ENCODE measurements at places on chromosomes 16 and 17. TPM values are rescaled to one million over a fixed set of nuclear protein-coding genes. Genes with fewer than 3 reads are reported as not detected.

GRCh38 chr16:73124097-73124652, 76.2 kb upstream of the ZFHX3 start:
- no peak overlapping the region for H3K4me3 ChIP-seq
- H3K4me1 ChIP-seq, result peaks cover 9% of the 10 kb centered on the region
- H3K36me3 ChIP-seq, result no peaks in the 10 kb centered on the region
- DNase-seq, result no peak
- no peak overlapping the region for H3K27ac ChIP-seq

DNA sequence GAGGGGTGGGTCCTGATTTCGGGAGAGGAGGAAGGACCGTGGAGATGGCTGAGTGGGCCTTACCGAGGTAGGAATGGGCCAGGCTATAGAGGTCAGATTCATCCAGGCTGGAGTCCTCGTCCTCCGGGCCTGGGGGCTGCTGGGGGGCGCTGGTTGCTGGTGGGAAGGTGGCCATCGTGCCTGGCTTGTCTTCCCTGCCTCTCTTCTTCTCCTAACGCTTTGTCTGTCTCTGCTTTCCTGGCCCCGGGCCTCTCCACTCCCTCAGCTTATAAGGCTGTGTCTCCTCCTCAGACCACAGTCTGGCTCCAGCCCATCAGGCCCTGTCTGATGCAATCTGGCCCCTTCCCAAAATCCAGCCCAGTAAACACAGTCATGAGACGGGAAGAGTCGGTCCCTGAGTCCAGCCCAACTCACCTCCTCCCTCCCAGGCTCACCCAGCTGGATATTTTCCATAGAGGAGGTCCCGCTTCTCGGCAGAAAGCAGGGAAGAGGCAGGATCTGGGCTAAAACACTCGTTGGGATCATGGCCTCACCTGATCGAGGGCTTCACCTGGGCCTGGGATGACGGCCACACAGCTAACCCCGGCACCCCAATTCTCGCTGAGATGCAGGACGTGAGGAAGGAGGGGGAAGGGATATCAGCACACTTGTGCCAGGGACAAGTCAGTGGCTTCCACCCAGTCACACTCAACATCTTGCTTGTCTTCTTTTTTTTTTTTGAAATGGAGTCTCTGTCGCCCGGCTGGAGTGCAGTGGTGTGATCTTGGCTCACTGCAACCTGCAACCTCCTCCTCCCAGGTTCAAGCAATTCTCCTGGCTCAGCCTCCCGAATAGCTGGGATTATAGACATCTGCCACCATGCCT, at the start of gene NUPR1:
TSS of gene NUPR1 (minus strand) at position 242 of the 864 bp plus-strand sequence. CDS start at position 175, 67 bp downstream.
- DNase-seq, result no peak
- peak within 1 kb of the TSS; percentile 22 for H3K27ac ChIP-seq
- H3K4me1 ChIP-seq, result peaks cover 20% of the 10 kb centered on the region
- H3K36me3 ChIP-seq, result no peaks in the 10 kb centered on the region

- peaks cover 8% of the 10 kb centered on the region for H3K4me1 ChIP-seq
- no peak overlapping the region for H3K27ac ChIP-seq
- H3K4me3 ChIP-seq, result no peak overlapping the region
- DNase-seq, result no peak
- peaks cover 24% of the 10 kb centered on the region for H3K27me3 ChIP-seq
These were observed 31.8 kb downstream of the CD300LF start for GRCh38 chr17:74680941-74681340.

- H3K36me3 ChIP-seq, result peaks cover 3% of the 10 kb centered on the region
- H3K4me3 ChIP-seq, result no peak overlapping the region
- peaks cover 32% of the 10 kb centered on the region for H3K4me1 ChIP-seq
- no peak for DNase-seq
- H3K27me3 ChIP-seq, result no peaks in the 10 kb centered on the region
These were observed 11.5 kb downstream of the UBALD2 start for GRCh38 chr17:76276461-76277299.

- H3K36me3 ChIP-seq, result peaks cover 37% of the 10 kb centered on the region
- no peak for DNase-seq
These were observed 29.9 kb upstream of the CLEC18B start for GRCh38 chr16:74450967-74451760.

DNA sequence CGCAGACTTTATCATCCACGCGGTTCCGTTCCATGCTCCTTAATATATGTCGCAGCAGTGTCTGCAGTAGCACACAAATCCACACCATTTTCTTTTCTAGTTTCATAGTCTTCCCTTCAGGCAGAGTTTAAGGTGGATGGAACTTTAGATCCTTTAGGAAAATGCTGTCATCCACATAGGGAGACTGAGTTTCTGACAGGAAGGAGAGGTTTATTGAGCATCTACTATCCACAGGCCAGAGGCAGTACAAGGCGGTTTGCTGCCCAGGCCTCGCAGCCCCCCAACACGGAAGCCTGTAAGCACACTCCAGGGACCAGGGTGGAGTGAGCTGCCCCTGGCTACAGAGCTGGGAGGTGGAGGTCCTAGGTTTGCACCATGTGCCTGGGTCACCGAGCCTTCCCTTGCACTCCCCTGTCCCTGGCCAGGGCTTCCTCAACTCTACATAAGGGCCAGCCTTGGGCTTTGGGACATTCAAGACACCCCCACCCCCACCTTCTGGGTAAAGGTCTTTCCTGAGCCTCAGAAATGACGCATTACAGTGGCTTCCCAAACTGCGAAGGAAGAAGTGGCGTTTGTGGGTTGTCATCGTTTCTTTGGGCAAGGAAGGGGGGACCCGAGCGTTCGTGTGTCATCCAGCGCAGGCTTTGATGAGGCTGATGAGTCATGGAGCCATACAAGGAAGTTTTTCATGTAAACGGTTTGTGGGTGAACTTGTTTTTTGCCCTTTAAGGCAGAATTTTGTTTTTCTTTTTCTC, 146.5 kb upstream of the PLCG2 start:
- H3K4me3 ChIP-seq, result peak overlapping the region; percentile 70
- no peaks in the 10 kb centered on the region for H3K27me3 ChIP-seq
- peak overlapping the region; percentile 89 for H3K27ac ChIP-seq
- peaks cover 4% of the 10 kb centered on the region for H3K36me3 ChIP-seq
- peaks cover 52% of the 10 kb centered on the region for H3K4me1 ChIP-seq

GRCh38 chr17:34706029-34706428, 126.6 kb downstream of the TMEM132E start:
- no peaks in the 10 kb centered on the region for H3K4me1 ChIP-seq
- H3K27me3 ChIP-seq, result peaks cover 2% of the 10 kb centered on the region
- no peaks in the 10 kb centered on the region for H3K36me3 ChIP-seq
- H3K27ac ChIP-seq, result no peak overlapping the region
- H3K4me3 ChIP-seq, result no peak overlapping the region
- DNase-seq, result peak; percentile 40

GRCh38 chr17:41163828-41164227, 3.3 kb upstream of the KRTAP4-4 start:
- no peaks in the 10 kb centered on the region for H3K36me3 ChIP-seq
- H3K27me3 ChIP-seq, result no peaks in the 10 kb centered on the region
- H3K4me1 ChIP-seq, result no peaks in the 10 kb centered on the region
- H3K27ac ChIP-seq, result no peak overlapping the region
- no peak for DNase-seq
- no peak overlapping the region for H3K4me3 ChIP-seq

GRCh38 chr17:43877031-43877430, 30.1 kb downstream of the CD300LG start:
- H3K4me3 ChIP-seq, result no peak overlapping the region
- no peaks in the 10 kb centered on the region for H3K36me3 ChIP-seq
- H3K4me1 ChIP-seq, result peaks cover 2% of the 10 kb centered on the region

DNA sequence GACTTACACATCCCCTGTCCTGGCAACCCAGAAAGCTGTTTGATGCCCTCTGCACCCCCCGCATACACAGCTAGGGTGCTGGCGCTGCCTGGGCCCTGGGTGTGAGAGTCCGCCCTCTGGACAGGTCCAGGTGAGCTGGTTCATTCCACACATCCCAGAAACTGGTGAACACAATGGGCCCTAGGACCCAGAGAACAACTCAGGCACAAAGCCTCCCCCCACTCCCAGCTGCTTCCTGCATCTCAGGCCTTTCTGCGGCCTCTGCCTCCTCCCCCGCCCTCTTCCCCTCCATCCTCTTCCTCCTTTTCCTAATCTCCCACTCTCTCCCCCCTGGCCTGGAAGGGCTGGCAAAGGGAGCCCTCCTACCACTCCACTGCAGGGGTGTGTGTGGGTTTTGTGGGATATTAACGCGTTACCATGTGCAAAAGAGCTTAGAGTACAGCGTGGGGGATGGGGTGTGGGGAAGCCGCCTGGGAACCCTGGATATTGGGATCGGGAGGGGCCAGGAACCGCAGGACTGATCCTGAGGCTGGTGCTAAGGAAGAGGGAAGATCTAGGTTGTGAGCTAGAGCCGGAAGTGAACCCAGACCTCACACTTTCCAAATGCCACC, 1.6 kb upstream of the PPP1R9B start:
- no peaks in the 10 kb centered on the region for H3K27me3 ChIP-seq
- peaks cover 12% of the 10 kb centered on the region for H3K36me3 ChIP-seq
- H3K4me1 ChIP-seq, result peaks cover 31% of the 10 kb centered on the region
- DNase-seq, result peak; percentile 75
- H3K27ac ChIP-seq, result peak overlapping the region; percentile 97
- peak overlapping the region; percentile 93 for H3K4me3 ChIP-seq

DNA sequence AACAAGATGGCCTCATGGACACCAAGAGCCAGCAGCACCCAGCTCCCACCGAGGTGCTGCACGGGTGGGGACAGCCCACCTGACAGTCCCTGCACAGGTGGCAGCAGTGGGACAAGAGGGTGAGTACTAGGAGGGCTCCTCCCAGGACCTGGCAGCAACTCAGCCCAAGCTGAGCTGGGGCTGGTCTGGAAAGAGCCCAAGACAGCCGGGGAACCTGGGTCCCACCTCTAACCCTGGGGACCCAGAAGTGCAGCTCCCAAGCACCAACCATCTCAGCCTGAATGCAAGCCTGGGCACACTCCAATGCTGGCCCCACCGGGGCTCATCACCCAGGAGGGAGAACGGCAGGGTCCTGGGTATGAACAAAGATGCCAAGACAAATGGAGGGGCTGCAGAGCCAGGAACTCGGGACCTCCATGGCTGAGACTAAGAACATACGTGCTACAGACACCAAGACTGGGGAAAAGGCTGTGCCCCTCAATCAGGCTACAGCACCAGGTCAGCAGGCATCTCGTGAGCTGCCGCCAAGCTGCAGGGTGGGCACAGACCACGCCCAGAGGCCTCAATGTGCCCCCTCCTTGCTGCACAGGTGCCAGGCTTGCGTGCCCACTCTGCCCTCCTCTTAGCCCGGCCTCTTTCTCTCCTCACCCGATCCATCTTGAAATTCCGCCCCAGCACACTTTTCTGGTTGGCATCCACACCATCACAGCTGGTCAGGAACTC, 37.5 kb upstream of the GSG1L start:
- H3K36me3 ChIP-seq, result peaks cover 33% of the 10 kb centered on the region
- no peaks in the 10 kb centered on the region for H3K27me3 ChIP-seq
- no peak overlapping the region for H3K27ac ChIP-seq
- no peak overlapping the region for H3K4me3 ChIP-seq
- H3K4me1 ChIP-seq, result peaks cover 2% of the 10 kb centered on the region

GRCh38 chr16:67594956-67595355, 32.6 kb downstream of the CTCF start:
- H3K27me3 ChIP-seq, result no peaks in the 10 kb centered on the region
- no peak for DNase-seq
- no peak overlapping the region for H3K4me3 ChIP-seq
- no peak overlapping the region for H3K27ac ChIP-seq
- H3K36me3 ChIP-seq, result peaks cover 9% of the 10 kb centered on the region
- peaks cover 24% of the 10 kb centered on the region for H3K4me1 ChIP-seq

GRCh38 chr17:5478992-5479391, 7.0 kb downstream of the DERL2 start:
- no peak for DNase-seq
- peaks cover 53% of the 10 kb centered on the region for H3K36me3 ChIP-seq
- no peaks in the 10 kb centered on the region for H3K27me3 ChIP-seq
- no peak overlapping the region for H3K27ac ChIP-seq
- H3K4me3 ChIP-seq, result no peak overlapping the region
- H3K4me1 ChIP-seq, result peaks cover 16% of the 10 kb centered on the region

DNA sequence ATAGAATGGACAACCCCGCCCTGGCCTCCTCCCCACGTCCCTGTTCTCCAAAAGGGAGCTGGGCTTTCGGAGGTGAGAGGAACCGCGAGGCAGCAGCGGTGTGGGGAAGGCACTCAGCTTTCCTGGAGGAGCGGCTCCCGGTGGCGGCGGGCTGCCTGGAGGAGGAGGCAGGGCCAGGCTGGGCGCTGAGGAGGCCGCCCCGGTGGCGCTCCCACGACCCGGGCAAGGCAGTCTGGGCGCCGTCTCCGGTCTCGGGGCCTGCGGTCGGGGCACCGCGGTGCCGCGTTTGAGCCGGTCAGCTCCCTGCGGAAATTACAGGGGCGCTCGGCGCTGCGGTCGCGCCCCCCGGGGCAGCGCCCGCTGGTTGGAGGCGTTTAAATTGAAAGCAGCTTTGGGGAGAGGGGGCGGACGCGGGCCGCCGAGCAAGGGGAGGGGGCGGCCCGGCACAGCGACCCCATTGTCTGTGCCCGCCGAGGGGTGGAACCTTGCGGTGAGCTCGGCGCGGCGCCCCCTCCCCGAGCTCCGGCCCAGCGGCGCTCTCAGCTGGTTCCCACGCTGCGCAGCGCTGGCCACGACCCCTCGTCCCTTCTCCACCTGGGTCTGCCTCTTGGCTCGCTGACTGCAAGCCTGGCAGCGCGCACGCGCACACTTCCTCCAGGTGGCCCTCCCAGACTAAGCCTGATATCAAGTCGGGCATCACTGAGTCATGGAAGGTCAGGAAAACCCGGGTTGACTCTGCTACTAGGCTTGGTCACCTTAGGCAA, 58.7 kb upstream of the DLX4 start:
- H3K4me3 ChIP-seq, result peak overlapping the region; percentile 32
- DNase-seq, result no peak
- H3K4me1 ChIP-seq, result peaks cover 1% of the 10 kb centered on the region
- H3K36me3 ChIP-seq, result no peaks in the 10 kb centered on the region
- H3K27ac ChIP-seq, result no peak overlapping the region
- peaks cover 81% of the 10 kb centered on the region for H3K27me3 ChIP-seq

- peaks cover 8% of the 10 kb centered on the region for H3K4me1 ChIP-seq
- H3K27me3 ChIP-seq, result no peaks in the 10 kb centered on the region
- H3K4me3 ChIP-seq, result no peak overlapping the region
- peaks cover 16% of the 10 kb centered on the region for H3K36me3 ChIP-seq
- no peak for DNase-seq
These were observed 9.1 kb downstream of the TUBG1 start for GRCh38 chr17:42618442-42619150.

- no peaks in the 10 kb centered on the region for H3K27me3 ChIP-seq
- no peak for DNase-seq
- H3K4me1 ChIP-seq, result no peaks in the 10 kb centered on the region
- no peak overlapping the region for H3K4me3 ChIP-seq
These were observed 44.1 kb upstream of the CA10 start for GRCh38 chr17:52202520-52203080.

The MT1E gene
- 32.6 TPM for total RNA-seq

The PRR14 gene
- total RNA-seq, result 97.1 TPM

The KRTAP4-5 gene
- total RNA-seq, result not detected

The CX3CL1 gene
- not detected for total RNA-seq

The TVP23A gene
- total RNA-seq, result not detected

The IL21R gene
- 27.5 TPM for total RNA-seq

The NPIPA8 gene
- total RNA-seq, result 16.0 TPM

The COL1A1 gene
- total RNA-seq, result 0.96 TPM

The CA7 gene
- total RNA-seq, result not detected

The HSBP1 gene
- 63.2 TPM for total RNA-seq

The SLC5A11 gene
- total RNA-seq, result 0.75 TPM

The NUP85 gene
- total RNA-seq, result 154 TPM

The HSF5 gene
- 0.60 TPM for total RNA-seq

The EFNB3 gene
- not detected for total RNA-seq

The SLC52A1 gene
- total RNA-seq, result 1.4 TPM

The IL34 gene
- 0.42 TPM for total RNA-seq

The JPH3 gene
- total RNA-seq, result not detected

The TBC1D3G gene
- total RNA-seq, result not detected

The NPTX1 gene
- 2.5 TPM for total RNA-seq

The NPIPA5 gene
- total RNA-seq, result 25.5 TPM

The SLC7A6OS gene
- total RNA-seq, result 38.2 TPM

Data from activated naive CD8-positive, alpha-beta T cell treated with anti-CD3 and anti-CD28 coated beads, Interleukin-2, amount 10 ng/mL, durations not matched to agents 7 days and 5 days (primary cell).